ENCODE measurements at places on chromosomes 2 and 18.

DNA sequence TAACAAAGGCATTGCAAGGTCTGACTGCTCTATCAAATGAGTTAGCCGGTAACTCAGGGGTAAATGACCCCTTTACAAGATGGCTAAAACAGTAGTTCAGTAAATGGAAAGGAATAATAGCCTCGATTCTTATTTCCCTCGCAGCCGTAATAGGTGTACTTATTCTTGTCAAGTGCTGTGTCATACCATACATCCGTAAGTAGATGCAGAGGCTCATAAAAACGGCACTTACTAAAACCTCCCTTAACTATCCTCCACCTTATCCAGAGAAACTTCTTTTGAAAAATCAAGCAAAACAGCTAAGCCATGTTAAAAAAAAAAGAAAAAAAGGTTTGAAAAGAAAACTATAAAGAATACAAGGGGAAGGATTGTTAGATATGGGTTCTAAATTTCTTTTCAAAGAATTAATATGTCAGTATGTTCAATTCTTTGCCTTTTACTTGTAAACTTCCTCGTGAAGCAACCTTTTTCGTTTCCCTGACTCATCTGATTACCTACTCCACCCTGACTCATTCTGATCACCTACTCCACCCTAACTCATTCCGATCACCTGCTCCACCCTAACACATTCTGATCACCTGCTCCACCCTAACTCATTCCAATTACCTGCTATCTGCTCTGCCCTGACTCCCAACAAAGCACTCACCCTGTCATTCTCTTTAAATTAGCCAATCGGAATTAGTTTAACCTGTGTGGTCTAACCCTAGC is 127.5 kb downstream of the SPAG16 start:
- DNase-seq, result no peak

GRCh38 chr2:19540739-19541525 is 182.5 kb upstream of the OSR1 start:
- DNase-seq, result no peak

- DNase-seq, result no peak
Observed at GRCh38 chr2:230658877-230659652, 53.6 kb upstream of the CAB39 start.

- no peak for DNase-seq
Observed at GRCh38 chr18:50704357-50704940, 115.4 kb downstream of the MRO start.

DNA sequence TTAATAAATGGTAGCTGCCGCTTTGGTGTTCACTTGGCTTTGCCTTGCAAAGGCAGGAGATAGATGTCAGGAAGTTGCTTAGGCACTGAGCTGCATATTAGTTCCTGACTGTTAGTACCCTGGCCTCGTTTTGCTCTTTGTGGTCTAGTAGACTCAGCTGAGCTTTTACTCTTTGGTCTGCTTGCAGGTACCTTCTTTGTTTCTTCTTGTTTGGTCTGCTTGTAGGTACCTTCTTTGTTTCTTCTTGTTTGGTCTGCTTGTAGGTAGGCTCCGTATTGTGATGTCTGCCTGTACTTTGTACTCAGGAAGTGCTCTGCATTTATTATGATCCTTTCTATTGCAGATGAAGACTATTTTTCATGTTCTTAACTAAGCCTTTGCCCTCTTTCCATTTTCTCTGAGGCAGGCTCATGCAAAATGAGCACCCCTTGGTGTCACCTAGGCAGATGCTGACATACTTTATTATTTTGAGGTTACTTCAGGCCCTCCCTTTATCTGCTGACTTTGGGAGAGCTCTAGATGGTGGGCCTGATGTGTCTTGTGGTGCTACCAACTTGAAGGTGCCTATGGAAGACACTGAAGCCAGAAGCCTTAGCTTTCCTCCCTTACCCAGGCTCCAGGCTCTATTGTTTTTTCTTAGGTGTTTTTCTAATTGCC is 6.0 kb downstream of the RPIA start:
- no peak for DNase-seq

DNA sequence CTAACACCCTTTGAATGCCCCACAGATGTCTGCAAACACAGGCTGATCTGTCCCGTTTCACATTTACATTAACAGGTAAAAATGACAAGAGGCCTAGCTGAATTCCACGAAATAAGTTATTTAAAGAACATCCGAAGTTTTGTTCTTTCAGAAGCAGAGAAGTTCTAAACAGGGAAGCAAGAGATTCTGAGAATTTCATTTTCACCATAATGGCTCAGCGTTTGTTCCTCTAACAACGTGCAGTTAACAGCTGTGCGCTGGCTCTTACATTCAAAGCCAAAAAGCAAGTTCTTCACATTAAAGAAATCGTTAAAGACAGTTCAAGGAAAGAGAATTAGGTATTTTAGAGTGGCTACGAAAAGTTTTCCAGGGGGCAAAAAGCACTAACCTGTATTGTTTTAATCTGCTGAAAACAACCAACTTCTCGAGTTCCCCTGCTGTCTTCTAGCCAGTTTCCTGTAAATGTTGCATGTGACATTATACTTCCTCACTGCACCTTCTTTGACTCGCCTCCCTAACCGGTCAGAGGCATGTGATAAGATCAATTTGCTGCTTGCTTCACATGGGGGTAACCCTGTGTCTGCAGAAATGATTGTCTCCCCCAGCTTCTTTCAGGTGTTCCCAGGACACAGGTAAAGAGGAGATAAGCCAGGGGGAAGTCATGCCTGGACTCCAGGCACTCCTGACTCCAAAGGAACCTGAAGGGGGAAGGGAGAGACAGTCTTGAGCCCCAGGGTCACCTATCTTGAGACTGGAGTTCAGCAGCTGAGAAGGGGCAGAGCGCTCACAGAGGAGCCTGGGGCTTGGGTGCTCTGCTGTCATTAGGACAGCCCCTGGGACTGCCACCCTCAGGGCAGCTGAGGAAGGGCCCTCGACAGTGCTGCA is 36.8 kb upstream of the WIPF1 start:
- no peak for DNase-seq

DNA sequence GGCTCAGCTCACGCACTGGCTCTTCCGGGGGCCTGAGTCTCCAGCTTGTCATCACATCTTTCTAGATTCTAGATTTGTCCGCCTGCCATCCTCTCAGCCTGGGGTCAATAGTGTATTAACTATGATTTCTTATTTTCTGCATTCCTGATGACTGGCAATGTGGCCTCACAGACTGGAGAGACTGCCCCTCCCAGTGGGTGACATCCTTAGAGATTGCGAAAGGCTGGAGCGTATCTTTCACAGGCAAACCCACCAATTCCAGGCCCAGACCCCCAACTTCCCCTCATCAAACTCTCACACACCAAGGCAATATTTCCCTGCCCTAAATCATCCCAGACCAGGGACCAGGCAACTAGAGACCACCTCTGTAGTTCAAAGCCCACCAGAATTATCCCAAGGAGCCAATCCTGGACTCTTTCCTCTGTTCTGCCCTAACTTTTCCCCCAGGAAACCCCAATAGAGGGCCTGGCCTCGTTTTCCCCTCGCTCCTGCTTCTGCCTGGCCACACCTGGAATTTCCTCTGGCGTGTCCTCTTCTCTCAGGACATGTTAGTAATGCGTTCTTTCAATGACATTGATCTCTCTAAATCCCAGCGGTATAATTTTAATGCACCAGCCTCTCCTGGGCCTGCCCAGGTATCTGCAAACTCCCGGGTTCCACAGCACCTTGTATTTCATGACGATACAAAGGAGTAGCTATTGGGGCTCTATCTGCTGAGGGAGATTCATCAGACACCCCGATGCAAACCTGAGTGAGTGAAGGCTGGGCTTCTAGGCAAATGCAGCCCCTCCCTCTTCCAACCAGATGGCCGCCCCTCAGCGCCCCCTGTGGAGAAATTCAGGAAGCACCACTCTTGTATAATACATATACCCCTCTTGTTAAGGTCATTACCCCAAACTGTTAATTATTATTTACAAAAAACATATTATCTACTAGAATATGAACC is 2.4 kb upstream of the KCNF1 start:
- no peak for DNase-seq

DNA sequence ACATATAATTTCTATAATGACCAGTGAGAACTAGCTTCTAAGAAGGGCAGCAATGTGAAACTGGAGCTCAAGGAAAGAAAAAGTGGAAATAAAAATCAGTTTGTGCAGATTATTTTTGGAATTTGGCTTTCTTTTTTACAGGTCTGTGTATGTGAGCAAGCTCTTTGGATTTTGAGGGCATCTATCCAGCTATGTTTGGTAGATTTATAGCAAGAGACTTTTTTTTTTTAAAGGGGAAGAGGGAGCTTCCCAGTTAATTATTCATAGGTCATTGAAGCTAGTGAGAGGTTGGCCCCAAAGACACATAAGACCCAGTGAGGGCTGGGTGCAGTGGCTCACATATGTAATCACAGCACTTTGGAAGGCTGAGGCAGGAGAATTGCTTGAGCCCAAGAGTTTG is 24.0 kb upstream of the COLEC12 start:
- DNase-seq, result peak; percentile 46

- peak; percentile 43 for DNase-seq
Observed at GRCh38 chr2:1974397-1974796, 230.1 kb upstream of the PXDN start.

GRCh38 chr2:122519821-122520611 is 764.6 kb downstream of the TSN start:
- no peak for DNase-seq

DNA sequence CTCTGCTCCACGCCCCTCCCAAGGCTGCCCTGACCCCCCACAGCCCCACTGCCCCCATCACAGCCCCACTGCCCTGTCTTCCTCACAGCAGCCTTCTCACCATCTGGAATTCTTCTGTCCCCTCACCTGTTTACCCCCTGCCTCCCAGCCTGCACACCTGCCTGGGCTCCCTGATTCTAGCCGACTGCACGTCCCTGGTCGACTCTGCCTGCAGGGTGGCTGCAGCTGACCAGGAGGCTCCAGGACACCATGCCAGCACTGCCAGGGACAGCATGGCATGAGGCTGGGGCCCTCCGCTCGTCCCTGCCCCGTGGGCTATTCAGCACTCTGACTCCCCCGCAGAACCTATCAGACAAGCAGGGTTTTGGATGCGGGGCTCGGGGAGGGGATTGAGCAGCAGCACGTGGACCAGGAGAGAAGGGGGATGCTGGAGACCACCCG is 254.1 kb downstream of the HDAC4 start:
- no peak for DNase-seq

GRCh38 chr18:21693322-21693721 is 11.3 kb downstream of the ABHD3 start:
- DNase-seq, result no peak

DNA sequence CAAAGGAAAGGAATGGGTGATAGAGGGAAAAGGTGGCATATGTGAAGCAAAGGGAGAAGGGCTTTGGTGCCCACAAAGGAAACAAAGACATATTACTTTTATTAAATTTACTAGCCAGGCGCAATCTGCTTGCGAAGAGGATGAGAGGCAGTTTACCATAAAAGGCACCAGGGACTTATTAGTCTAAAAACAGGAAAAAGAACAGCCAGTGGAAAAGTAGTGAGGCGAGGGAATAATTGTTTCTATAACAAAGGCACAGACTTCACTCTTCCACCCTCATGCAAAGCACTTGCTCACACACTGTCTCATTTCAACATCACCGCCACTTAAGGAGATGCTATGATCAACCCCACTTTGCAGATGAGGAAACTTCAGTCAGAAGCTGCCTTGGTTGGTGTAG is 210.5 kb downstream of the ALPK2 start:
- DNase-seq, result no peak

DNA sequence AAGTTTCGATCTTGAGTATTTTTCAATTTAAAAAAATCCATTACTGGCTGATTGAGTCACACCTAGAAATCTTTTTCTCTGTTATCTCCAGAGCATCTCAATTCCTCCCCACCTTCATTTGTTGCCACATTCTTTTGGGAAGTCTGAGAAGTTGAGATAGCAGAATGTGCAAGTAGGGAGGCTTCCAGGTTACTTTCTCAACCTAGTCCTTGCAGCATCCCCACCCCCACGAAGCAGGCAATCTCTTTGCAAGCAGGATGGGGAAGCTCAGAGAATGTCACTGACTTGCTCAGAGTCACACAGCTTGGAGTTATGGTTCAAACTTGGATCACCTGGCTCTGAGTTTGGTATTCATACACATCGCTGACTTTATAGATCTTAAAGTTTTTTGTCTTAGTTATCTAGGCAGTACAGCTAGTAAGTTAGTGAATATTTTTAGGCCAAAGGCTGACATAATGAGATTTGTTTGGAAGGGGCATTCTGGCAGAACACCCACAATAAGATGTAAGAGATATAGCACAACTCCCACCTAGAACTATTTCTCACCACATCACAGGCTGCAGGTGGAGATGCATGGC is 25.9 kb upstream of the LCLAT1 start:
- no peak for DNase-seq

GRCh38 chr2:18432999-18433398 is 127.5 kb downstream of the RDH14 start:
- no peak for DNase-seq

- DNase-seq, result no peak
Observed at GRCh38 chr2:44957656-44958327, 16.3 kb downstream of the SIX3 start.

- no peak for DNase-seq
Observed at GRCh38 chr2:69163109-69163508, 150.1 kb downstream of the ANTXR1 start.

- DNase-seq, result no peak
Observed at GRCh38 chr2:147550995-147551731, 293.7 kb upstream of the ACVR2A start.

Data from hindlimb muscle (tissue), 1 donor.